ENCODE measurements at places on chromosomes 11 and 22.

DNA sequence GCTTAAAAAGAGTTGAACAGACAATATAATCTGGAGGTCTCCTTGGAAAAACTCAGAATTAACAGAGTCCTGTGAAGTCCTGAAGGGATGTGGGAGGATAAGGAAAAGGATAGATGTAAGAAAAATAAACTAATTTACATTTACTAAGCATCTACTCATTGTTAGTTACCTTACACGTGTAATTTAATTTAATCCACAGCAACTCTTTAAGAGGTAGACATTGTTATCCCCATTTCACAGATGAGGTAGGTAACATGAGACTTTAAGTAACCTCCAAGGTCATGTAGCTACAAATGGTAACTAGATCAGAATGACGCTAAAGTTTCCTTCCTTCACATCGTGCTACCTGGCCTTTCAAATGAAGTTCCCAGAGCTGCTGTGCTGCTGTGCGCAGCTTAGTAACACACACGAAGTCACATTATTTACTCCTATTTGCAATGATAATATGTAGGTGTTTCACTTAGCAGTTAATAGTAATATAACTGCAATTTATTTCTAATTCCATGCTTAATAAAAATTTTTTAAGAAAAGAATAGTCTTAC, 5.7 kb upstream of the PDE3B start:
- DNase-seq, result no peak

GRCh38 chr22:19843107-19843856, 11.4 kb downstream of the GNB1L start:
- DNase-seq, result no peak

DNA sequence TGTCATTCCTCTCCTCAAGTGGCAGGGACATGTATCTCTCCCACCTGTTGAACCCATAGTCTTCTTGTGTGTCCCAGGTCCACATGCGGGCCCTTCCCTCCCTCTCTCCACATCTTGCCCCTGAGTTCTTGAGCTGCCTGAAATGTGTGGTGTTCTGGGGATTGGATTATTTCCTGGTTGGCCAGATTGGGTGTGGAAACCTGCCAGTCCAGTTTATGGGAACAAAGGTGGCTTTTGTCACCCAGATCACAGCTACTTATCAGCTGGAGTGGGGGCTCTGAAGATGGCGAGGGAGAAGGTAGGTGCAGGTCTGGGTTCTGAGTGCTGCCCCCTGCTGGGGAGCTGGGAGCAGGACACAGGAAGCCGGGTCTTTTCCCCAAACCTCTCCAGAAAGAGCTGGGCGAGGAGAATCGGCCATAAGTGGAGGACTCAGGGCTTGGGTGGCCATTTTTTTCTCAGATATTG, 14.2 kb downstream of the DTX4 start:
- DNase-seq, result no peak

DNA sequence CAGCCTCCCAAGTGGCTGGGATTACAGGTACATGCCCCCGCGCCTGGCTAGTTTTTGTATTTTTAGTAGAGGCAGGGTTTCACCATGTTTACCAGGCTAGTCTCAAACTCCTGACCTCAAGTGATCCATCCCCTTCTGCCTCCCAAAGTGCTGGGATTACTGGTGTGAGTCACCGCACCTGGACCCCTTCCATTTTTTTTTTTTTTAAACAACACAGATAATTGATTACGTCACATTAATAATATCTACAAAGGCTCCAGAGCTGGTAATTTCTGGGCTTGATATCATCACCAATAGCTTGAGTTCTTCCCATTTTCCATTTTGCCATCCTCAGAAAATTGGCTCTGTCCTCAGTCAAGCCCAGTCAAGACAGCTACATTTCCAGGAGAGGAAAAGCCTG, 7.2 kb downstream of the TTLL1 start:
- DNase-seq, result no peak

- DNase-seq, result no peak
Measured at GRCh38 chr11:44680982-44681597, 45.7 kb upstream of the TSPAN18 start.

GRCh38 chr11:130801333-130802122, 114.8 kb downstream of the SNX19 start:
- DNase-seq, result no peak

GRCh38 chr11:19394525-19395016, 153.8 kb upstream of the E2F8 start:
- no peak for DNase-seq

- peak; percentile 60 for DNase-seq
Measured at GRCh38 chr11:96052921-96053651, 129.2 kb upstream of the MTMR2 start.

DNA sequence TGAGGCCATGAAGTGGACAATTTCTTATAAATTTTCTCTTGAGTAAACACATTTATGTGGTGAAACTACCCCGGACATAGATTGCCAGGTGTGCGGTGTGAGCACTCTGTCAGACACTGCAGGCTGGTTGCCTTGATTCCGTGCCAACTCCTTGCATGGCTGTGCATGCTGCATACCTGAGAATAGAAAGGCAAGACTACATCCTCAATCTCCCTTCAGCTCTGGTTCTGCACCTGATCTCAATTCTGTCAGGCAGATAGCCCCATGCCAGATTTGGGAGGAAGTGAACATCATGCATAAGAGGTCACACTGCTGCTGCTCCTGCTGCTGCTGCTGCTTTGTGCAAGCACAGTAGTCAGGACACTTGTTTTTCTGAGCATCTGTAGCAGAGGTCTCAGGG, 42.5 kb upstream of the DEUP1 start:
- no peak for DNase-seq

GRCh38 chr11:10410844-10411200, 44.2 kb upstream of the AMPD3 start:
- DNase-seq, result no peak

- no peak for DNase-seq
Measured at GRCh38 chr22:47835726-47836125, 1073.3 kb downstream of the TBC1D22A start.

- no peak for DNase-seq
Measured at GRCh38 chr11:34379539-34379938, 21.7 kb upstream of the ABTB2 start.

GRCh38 chr22:31828739-31829138, 74.9 kb downstream of the DEPDC5 start:
- no peak for DNase-seq

DNA sequence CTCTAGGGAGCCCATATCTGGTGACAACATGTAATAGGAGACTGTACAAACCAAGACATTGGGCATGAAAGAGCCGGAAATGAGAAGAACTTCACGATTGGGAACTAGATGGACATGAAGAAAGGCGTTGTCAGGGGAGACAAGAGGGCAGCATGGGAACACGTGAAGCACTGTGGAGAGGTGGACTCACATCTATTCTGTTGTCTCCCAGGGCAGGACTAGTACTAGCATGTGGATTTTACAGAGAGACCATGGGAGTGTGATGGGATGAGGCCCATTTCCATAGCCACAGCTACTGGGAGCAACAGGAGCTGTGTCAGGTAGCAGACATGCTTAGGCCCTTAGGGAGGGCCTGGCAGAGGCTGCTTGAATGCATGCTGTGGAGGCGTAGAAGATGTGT, 333.9 kb downstream of the OPCML start:
- DNase-seq, result no peak

- DNase-seq, result no peak
Measured at GRCh38 chr11:9858822-9859221, 194.9 kb downstream of the SWAP70 start.

- DNase-seq, result no peak
Measured at GRCh38 chr11:8661001-8661795, 21.3 kb downstream of the TRIM66 start.

DNA sequence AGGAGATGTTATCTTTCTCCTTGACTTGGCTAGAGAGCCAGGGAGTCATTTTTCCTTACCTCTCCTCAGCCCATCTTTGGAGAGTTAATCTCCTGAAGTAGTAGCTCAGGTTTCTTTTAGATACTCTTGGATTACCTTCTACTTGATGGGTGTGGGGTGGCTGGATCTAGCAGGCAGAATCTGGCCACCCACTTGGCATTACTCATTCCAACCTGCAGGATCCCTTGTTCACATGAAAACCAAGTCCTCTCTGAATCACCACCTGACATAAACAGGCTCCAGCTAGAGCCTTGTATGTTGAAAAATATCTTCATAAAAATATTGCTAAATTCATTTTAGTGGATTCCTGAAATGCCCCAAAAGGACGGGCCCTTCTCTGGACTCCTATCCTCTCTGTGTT, 250.6 kb upstream of the PLET1 start:
- no peak for DNase-seq

- no peak for DNase-seq
Measured at GRCh38 chr22:44193535-44193891, 12.8 kb downstream of the PARVG start.

DNA sequence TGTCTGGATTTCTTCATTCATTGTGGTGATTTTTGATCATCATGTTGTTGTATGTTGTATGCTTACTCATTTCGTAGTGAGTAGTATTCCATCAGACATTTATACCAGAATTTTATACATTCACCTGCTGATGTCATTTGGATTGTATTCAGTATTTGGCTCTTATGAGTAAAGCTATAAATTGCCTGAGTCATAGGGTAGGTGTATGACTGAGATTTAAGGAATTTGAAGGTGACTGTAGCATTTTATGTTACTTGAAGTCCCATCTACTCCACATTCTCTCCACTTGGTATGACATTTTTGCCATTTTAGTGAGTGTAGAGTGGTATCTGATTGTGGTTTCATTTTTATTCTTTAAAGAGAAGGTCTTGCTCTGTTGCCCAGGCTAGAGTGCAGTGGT, 548.2 kb downstream of the TBC1D22A start:
- no peak for DNase-seq

DNA sequence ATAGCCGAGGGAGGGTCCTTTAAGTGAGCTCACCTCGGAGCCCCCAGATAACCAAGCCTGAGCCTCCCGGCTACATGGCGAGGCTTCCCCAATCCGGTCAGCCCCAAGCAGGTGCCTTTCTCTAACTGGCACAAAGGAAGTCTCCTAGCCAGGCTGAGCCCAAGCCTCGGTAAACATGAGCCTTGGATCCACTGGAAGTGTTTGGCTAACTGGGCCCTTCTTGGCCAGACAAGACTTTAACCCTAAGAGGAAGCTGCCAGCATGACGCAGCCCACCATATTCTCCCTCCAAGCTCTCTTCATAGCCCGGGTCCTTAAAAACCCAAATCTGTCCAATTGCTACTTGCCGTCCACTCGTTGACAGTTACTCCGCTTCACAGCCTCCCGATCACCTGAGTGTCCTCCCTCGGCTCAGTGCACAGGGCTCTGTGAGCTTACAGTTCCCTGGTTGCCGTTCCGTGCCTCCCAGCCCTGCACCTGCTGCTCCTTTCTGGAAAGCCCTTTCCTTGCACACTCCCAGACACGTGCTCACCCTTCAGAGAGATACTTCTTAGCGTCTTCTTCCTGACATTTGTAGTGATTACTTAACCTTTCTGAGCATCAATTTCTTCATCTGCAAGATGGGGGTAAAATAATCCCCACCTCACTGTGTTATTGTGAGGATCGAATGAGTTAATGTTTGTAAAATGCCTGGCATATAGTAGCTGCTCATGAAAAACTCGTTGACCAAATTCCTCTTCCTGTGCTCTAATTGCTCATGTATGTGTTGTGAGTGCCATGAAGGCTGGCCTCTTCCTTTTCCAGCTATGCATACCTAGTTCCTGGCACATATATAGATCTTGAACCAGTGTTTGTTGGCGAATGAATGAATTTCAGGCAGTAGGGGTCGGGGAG, 25.6 kb downstream of the TXN2 start:
- no peak for DNase-seq

- peak; percentile 41 for DNase-seq
Measured at GRCh38 chr22:35630387-35630793, 13.3 kb upstream of the MB start.

- DNase-seq, result no peak
Measured at GRCh38 chr11:86947541-86947940, 7.7 kb downstream of the FZD4 start.

DNA sequence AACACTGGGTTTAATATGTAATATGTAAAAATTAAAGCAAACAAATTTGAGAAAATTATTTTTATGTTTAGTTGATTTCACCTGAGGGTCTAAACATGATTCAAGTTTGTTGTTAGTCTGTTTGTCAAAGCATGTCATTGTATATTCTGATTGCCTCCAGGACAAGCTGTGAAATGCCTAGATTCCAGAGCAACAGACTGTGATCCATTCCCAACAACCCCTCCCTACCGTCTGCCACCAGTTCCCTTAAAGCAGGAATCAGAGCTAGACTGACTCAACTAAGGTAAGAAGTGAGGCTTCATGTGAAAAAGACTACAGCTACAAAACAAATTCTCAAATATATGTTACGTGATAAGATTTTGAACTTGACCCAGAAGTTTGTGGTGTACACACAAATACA, 304.2 kb downstream of the RAB38 start:
- DNase-seq, result no peak

DNA sequence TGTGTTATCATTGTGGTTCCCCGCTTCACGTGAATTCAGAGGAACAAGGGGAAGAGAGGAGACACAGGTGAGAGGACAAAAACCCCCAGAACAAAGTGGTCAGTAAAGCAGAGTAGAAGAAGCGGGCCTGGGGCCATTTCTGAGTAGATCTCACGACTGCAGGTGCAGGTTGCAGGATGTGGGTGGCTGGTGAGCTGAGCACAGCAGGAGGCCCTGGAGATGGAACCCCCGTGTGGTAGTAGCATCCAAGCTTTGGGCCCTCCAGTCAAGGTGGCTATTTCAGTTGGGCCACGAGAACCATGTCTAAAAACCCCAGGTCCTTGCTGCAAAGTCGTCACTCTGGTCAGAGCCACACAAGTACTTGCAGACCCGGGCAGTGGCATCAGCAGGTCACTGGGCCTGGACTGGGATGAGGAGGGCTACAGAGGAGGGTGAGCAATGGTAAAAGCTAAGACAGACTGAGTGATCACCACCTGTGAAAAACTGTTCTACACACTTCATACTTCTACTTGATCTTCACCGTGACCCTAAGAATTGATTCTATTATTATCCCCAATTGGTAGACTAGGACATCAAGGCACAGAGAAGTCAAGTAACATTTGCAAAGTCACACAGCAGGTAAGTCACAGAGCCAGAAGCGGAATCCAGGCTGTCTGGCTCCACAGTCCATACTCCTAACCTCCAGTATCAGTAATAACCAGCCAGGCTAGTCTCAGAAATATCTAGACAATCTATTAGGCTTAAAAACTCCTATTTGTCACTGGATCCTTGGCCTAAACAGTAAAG, 43.8 kb downstream of the SLC1A2 start:
- no peak for DNase-seq

DNA sequence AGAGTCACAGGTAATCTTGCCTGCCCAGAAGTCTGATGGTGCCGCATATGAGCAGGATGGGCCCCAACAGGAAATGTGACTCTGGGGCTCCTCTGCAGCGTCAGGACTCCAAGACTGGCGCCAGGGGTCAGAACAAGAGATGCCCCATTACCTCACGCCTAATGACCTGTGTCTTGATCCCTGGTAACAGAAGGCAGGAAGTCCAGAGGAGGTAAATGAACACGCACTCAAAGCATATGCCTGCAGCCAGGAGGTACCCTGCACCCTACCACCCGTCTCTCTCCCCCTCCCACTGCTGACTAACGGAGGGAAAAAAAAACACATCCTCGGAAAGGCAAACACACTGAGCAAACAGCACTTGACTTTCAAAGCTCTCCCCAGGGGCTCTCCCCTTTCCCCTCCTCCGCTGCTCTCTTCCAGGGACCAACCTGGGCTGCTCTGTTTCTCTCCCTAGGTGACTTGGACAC, 37.3 kb downstream of the ABCC8 start:
- DNase-seq, result no peak

Data from HS-27A (cell line).